ENCODE measurements at places on chromosomes 3 and 15.

- no peak for DNase-seq
These were observed 584 bp upstream of the RPL32 start for GRCh38 chr3:12841970-12842328.

- no peak for DNase-seq
These were observed 106.6 kb downstream of the FEZF2 start for GRCh38 chr3:62266668-62267283.

- DNase-seq, result peak; percentile 2
These were observed 71.2 kb downstream of the RORA start for GRCh38 chr15:61157933-61158332.

DNA sequence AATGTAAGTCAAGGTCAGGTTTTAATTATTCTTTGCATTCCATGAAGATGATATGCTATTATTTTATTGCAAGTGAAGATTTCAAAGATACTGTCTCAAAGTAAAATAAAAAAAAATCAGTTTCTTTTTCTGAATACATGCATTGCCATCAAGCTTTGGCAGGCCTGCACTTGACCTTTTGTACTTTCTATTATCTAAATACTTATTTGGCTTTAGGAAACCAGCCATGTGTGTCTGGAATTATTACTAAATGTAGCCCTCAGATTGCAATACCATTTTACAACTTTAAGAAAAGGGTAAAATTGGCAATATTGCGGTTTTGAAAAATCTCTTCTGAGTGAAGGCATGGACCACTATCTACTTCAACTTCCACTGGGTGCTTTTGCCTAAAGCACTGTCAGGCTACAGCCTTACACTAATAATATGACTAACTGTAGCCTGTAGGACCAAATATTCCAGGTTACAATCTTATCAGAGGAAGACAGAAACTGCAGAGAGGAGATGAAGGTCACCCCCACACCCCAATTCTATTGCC is 349.4 kb upstream of the DCBLD2 start:
- DNase-seq, result peak; percentile 64

- no peak for DNase-seq
These were observed 50.9 kb upstream of the BHLHE40 start for GRCh38 chr3:4928277-4928789.
